Hepatocyte (in vitro differentiated cells): ENCODE measurements at places on chromosomes 16 and 17. TPM values are rescaled to one million over a fixed set of nuclear protein-coding genes. Genes with fewer than 3 reads are reported as not detected.

DNA sequence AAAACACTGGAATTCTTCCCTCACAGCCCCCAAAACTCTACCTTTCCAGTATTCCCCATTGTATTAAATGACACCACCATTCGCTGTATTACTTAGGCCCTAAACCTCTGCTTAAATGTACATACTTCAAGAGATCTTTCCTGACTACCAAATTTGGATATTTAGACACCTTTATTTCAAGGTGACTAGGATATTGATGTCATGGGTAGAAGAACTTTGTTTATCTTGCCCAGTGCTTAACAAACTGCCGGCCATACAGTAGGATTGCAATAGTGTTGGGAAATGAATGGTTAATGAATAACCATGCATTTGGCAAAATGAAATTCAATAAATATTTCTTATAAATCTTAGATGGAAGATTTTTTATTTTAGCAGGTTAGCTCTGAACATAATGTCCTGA is 86.2 kb upstream of the CA10 start:
- no peak for DNase-seq

DNA sequence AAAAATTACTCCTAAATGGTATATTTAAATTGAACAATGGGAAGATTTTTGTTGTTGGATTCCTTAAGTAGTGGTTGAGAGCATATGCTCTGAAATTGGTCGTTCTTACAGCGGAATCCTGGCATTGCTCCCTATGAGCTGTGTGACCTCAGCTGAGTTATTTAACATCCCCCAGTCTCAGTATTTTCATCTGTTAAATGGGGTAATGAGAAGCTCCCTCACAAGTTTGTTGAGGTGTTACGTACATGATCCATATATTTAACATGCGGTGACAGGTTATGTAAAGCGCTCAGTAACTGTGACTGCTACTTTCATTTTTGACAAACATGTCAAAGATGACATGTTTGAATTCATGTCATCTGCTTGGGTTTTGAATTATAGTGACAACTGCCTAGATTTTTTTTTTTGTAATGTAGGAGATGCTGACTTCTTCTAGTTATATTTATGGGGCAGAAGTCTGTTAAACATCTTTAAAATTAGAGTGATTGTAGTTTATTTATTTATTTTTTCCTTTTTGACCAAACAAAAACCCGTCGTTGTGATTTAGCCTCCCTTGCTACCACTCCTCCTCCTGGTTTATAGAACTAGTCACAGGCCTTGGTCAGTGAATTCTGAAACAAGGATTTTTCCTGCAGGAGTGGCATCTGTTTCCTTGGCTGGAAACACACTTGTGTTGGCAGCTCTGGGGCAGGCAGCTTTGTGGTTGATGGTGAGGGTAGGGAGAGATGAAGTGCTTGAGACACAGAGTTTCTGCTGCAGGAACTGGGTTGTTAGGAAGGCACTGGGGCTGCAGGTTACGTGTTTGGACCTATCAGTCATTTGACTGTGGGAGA is 268.8 kb downstream of the SNX29 start:
- DNase-seq = no peak

GRCh38 chr17:42845918-42846593 is 1.7 kb downstream of the AOC2 start:
- DNase-seq = no peak

DNA sequence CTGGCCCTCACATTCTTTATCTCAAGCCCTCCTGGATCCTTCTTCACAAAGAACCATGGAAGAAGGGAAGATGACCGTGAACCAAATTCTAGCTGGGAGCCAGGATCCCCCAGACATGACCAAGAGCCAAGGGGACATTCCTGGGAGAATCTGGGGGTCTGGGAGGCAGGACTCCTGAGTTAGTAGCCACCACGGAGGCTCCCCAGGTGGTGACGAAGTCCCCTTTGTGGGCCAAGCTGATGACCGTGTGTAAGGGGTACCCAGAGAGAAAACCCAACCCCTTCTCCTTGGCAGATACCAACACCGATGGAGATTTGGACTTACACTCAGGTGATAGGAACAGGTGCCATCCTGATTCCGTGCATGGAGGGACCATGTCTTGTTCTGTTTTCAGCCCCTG is 6.8 kb upstream of the GFAP start:
- no peak for DNase-seq

GRCh38 chr16:86505899-86506864 is 4.1 kb upstream of the FOXF1 start:
- DNase-seq = no peak

- no peak for DNase-seq
Measured at GRCh38 chr17:49287481-49287880, 56.9 kb upstream of the PHOSPHO1 start.

DNA sequence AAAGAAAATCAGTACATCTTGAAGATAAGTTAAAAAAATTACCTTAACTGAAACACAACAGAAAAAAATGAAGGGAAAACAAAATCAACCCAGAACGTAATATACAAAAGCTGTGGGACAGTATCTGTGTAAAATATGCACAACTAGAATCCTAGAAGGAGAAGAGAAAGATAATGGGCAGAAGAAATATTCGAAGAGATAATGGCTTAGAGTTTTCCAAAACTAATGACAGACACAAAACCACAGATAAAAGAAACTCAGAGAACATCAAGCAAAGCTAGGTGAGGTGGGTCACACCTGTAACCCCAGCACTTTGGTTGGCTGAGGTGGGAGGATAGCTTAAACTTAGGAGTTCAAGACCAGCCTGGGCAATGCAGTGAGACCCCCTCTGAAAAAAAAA is 117.1 kb downstream of the TRIM37 start:
- DNase-seq = no peak

DNA sequence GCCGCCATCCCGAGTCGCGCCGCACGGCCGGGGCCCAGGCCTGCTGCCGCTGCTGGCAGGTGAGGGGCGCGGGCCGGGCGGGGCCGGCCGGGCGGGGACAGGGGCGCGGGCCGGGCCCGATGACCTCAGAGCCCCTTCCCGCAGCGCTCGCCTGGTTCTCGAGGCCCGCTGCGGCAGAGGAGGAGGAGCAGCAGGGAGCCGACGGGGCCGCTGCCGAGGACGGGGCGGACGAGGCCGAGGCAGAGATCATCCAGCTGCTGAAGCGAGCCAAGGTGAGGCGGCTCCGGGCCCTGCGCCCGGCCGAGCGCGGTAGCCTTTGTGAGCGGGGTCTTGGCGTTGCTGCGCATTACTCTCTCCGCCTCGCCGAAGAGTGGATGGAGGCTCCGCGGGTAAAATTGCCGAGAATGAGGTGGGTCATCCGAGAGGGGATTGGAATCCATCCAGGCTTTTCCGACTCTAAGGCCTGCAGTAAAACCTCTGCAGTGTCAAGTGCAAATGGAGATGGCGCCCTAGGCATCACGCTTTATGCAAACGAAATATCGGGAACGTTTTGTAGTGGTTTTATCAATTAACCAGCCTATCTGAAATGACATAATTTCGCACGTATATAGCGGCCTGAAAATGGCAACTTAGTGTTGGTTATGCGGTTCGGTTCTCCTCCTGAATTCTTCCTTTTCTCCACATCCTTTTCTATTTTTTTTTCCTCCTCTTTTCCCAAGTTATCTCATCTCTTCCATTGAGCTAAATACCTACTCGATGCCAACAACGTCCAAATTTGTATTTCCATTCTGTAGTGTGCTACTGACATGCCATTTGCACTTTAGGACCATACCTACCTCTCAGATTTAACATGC is 577 bp downstream of the TTC19 start:
- DNase-seq = peak; percentile 80

- DNase-seq = no peak
Measured at GRCh38 chr17:79619636-79620206, 8.9 kb upstream of the RBFOX3 start.

DNA sequence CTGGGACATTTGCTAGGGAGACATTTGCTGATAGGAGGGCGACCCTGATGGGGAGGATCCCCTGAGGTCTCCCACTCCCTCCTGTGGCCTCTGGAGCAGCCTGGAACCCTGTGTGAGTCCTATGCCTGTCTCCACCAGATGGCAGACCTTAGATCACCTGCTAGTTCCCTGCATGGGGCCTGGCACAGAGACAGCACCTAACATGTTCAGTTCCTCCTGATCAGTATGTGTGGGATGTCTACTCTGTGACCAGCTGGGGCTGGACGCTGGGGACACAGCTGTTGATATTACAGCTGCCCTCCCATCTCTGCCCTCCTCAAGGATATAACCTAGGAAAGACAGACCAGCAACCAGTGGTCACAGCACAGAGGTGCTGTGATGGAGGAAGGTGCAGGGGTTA is 1.1 kb upstream of the ADCY7 start:
- DNase-seq = peak; percentile 14

DNA sequence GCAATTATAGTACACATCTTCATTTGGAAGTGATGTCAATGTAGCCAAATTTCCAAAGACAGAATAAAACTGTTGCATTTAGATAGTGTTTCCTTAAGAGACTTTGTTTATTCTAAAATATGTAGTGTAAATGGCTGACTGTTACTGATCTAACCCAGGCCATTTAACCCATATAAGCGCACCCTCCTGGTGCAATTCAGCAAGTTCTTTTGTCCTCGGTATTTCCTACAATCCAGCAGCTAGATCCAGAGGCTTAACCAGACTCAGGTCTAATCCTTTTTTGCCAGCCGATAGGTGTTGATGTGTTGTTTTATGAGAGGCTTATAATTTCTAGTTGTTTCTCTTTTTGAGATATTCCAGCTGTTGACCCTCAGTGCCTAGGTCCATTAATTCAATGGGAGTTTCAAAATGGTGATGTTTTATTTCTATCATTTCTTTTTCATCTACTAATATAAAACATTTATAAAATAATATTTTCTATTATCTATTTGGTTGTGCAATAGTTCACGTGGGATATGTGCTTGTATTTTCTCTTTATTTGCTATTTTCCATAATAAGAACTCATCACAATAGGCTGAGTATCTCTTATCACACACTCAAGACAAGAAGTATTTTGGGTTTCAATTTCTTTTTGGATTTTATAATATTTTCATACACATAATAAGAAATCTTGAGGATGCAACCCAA is 14.5 kb downstream of the ABCA9 start:
- no peak for DNase-seq

DNA sequence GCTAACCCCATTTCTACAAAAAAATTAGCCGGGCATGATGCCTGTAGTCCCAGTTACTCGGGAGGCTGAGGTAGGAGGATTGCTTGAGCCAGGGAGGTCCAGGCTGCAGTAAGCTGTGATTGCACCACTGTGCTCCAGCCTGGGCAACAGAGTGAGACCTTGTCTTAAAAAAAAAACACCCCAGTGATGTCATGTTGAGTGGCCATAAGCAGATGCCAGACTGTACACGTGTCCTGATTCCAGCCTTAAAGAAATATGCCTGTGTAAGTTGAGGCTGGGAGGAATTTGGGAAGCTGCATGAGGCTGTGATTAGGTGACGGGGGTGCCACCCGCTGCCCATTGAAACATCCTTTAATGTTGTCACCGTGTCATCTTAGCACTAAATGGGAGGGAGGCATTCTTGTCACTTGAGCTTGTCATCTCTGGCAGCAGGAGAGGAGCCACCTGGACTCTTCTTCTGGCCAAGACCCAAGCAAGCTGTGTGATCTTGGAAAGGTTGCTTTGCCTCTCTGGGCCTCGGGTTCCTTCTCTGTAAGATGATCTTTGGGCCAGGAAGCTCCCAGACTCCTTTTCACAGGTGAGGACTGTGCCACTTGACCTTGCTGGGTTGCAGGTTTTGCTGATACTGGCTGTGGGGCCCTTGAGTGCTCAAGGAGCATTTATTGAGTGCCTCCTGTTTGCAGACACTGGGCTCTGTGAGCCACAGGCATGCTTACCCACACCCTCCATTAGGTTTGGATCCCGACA is 98.3 kb upstream of the CIBAR2 start:
- DNase-seq = no peak

DNA sequence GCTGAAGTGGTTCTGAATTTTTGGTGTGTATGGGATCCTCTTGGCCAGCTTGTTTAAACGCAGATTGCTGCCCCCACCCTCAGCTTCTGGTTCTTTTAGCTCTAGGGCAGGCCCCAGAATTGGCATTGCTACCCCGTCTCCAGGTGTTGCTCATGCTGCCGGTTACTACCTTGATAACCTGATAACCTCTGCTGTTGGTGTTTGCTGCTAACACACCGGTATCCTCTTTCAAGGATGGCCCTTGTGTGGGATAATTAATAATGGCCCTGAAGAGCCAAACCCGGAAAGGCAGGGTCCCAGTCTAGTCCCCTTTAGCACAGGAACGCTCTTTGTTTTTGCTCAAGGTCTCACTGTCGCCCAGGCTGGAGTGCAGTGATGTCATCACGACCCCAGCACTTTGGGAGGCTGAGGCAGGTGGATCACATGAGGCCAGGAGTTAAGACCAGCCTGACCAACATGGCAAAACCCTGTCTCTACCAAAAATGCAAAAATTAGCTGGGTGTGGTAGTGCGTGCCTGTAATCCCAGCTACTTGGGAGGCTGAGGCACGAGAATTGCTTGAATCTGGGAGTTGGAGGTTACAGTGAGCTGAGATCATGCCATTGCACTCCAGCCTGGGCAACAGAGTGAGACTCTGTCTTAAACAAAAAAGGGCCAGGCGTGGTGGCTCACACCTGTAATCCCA is 1.3 kb upstream of the ST3GAL2 start:
- no peak for DNase-seq

DNA sequence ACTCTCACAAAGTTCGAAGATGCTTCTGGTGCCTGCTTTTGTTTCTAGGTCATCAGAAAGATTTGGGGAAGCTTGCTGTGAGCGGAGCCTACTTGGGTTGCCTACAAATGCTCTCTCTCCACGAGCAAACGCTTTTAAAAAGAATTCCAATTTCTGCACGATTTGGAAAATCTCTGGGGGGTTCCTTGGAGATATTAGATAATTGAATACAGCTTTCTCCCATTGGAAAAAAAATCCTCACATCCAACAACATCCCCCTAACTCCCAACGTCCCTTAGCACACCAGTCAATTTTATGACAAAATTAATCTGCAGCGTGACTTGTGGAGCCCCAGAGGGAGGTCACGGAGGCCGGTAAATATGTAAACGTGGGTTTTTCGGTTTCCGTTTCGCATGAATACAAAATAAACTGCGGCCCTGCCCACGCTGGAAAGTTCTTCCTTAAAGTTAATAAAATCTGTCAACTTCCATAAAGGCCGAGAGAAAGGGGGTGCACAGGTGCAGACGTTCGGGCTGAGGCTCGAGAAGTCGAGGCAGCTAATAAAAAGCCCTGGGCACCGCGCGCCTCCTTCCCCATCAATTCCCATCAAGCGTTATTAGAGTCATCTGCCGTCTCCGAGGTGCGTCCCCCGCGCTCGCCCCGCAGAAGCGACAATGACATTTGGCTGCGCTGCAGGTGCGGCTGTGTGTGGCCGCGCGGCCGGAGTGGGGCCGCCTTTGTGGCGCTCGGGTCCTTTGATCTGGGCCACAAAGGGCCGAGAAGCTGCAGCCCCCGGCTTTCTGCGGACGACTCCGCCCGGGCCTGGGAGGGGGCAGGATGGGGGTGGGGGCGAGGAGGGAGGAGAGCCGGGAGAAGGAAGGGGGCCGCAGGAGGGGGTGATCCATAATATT is 37.6 kb downstream of the SALL1 start:
- no peak for DNase-seq

GRCh38 chr17:29193146-29193545 is 12.9 kb upstream of the MYO18A start:
- DNase-seq = no peak

- DNase-seq = peak; percentile 76
Measured at GRCh38 chr17:74862108-74862901, 2.6 kb upstream of the GRIN2C start.

SPATA22 gene
- polyA plus RNA-seq = not detected in 2 replicates

ABCC11 gene
- 0.27 and 0.50 TPM in 2 replicates for polyA plus RNA-seq

DGKE gene
- 1.2 and 3.4 TPM in 2 replicates for polyA plus RNA-seq

MT1E gene
- polyA plus RNA-seq = 105 and 121 TPM in 2 replicates

USP43 gene
- 3.6 and 5.5 TPM in 2 replicates for polyA plus RNA-seq

KRT13 gene
- 15.1 and 24.8 TPM in 2 replicates for polyA plus RNA-seq

EVPLL gene
- polyA plus RNA-seq = 0.55 TPM in 1 of 2 replicates, not detected in the other

GPR179 gene
- 0.19 TPM in 1 of 2 replicates, not detected in the other for polyA plus RNA-seq
